ENCODE measurements at places on chromosomes 12 and 14.
A peak's percentile ranks its signal among the peaks of the same experiment; 100 is the strongest.

DNA sequence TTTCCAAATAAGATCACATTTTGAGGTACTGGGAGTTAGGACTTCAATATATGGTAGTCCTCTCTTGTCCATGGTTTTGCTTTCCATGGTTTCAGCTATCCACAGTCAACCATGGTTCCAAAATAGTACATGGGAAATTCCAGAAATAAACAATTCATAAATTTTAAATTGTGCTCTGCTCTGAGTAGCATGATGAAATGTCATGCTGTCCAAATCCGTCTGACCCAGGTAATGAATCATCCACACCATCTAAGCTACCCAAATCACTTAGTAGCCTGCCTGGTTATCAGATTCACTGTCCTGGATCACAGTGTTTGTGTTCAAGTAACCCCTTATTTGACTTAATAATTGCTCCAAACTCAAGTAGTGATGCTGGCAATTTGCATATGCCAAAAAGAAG lies 197.9 kb downstream of the TMTC3 start:
- DNase-seq = peak; percentile 54

- peak; percentile 61 for DNase-seq
Observed at GRCh38 chr14:75011356-75011994, 8.8 kb downstream of the EIF2B2 start.

DNA sequence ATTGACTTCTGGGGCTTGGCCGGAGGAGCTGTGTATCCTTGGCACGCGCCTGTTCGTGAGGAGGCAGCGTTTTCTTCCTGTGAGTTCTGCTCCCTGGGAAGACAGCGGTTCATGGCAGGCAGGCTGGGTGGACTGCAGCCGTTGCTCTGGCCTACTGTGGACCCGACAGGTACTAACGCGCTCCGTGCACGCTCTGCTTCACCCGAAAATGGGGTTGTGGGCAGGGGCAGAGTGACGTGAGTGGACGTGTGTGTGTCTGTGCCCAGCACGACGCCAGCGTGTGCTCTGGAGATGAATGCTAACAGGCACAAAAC lies 179.1 kb downstream of the KIF26A start:
- DNase-seq = no peak

GRCh38 chr14:19754172-19754571 lies 10.8 kb downstream of the OR4Q3 start:
- no peak for DNase-seq

DNA sequence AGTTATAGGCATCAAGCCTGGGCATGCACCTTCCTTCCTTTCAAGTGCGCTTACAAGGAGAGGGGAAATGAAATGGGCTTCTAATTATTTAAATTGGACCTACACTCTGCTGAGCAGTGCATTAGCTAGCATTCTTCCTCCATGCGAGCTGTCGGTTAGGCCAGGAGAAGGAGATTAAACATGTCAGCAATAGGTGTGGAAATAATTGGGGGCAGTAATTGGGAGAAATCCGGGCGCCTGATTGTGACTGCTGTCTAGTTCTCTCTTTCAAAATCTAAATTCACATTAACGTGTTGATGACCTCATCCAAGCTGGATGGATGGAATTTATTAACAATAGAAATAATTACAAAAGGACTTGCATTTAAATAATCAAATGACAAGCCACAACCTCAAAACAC lies 86.2 kb upstream of the SEL1L start:
- no peak for DNase-seq

DNA sequence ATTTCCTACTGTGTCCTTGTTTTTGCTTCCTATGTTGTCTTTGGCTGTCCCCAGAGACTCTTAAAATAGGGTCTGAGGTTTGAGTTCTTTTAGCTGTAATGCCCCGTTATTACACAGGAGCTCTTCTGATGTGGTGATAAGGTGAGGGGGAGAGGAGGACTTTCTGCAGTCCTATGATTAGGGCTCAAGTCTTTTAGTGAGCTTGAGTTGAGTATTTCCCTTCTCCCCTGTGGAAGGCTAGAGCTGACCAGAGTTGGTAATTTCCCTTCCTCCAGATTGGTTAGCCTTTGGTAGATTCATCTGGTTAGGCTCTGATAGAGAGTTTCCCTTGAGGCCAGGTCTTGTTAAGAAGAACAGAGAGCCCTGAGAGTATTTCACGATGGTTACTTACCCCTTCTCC lies 4.3 kb upstream of the HIF1A start:
- DNase-seq = no peak

GRCh38 chr12:64997858-64998257 lies 123.2 kb downstream of the WIF1 start:
- no peak for DNase-seq

GRCh38 chr12:123808167-123808566 lies 46.1 kb downstream of the DNAH10 start:
- DNase-seq = peak; percentile 25

DNA sequence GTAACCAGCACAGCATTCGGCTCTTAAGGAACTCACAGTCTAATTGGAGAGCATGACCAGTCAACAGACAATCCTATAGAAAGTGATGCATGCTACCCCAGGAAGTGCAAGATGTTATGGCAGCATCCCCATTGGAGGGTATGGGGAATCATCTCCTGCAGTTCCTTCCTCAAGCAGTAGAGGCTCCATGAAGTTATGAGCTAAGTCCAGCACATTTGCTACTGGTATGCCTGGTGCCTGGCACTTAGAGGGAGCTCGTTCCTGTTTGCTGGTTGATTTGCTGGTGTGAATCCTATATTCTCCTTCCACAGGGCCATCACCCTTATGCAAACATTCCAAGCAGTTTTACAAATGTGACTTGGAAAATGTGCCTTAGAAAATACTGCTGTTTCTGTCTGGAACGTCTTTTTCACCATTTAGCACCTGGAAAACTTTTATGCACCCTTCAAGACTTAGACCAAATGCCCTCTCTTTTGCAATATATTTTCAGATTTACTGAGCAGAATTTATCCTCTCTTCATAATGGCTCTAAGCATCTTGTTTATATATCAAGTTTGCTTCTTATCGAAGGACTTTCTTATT lies 136.1 kb upstream of the WSCD2 start:
- peak; percentile 20 for DNase-seq

DNA sequence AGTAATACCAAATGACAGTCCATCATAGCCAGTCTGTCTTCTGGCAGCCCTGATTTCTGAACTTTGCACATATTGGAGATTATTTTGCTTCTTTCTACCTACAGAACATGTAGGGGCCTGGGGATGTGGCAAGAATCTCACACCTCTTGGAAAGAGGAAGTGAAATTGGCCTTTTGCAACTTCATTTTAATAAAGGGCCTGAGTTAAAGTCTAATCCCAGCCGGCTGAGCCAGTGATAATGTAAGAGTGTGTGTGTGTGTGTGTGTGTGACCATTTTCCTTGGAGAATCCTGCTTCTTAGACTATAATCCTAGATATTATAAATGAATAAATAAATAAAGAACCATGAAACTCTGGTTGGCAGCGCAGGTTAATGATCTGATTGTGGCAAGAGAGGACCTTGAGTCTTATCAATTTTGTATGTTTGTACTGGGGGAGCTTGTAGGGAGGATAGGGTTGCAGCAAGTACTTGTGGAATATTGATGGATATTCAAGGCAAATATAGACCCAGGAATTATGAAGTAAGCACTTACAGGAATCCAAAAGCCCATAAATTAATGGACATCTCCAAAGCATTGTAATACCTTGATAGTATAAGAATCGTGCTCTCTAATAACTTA lies 233.2 kb upstream of the AMIGO2 start:
- DNase-seq = no peak

- DNase-seq = no peak
Observed at GRCh38 chr12:102888511-102888910, 28.5 kb downstream of the PAH start.

GRCh38 chr12:55707219-55707671 lies 459 bp downstream of the ITGA7 start:
- no peak for DNase-seq

DNA sequence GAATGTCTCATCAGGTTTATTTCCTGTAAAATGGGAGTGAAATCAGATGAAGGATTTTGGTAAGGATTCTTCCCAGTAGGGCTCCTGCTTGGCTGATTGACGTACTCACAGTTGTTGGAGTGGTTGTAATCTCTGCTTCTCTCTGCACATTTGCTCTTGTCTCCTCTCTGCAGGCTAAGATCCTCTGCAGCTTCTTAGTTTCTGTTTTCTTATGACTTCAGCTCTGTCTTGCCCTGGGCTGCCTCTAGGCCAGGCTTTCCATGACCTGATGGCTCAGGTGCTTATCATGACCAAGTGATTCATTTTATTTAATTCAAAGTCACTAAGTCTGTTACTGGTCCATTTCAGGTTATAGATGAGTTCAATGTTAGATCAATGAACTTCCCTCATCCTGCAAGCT lies 394.5 kb upstream of the DDHD1 start:
- no peak for DNase-seq

GRCh38 chr14:104458845-104459244 lies 120.7 kb upstream of the C14orf180 start:
- DNase-seq = no peak

GRCh38 chr12:56143217-56143616 lies 9.2 kb upstream of the MYL6B start:
- DNase-seq = no peak

DNA sequence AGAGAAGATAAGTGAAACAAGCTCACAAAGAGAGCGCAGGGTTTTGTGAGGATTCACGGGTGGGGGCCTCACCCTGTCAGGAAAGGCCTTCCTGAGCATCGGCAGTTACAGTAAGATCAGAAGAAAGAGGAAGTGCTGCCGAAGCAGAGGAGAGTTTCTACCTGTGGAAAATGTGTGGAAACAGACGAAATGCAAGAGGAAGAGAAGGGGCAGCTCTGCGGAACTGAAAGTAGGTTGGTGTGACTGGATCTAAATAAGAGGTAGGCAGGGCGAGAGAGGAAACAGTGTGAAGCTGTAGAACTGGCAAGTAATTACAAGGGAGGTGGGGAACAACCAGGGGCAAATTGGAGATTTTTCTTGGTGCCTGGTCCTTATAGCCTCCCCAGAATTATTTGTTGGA lies 2.6 kb downstream of the GPR68 start:
- DNase-seq = no peak

DNA sequence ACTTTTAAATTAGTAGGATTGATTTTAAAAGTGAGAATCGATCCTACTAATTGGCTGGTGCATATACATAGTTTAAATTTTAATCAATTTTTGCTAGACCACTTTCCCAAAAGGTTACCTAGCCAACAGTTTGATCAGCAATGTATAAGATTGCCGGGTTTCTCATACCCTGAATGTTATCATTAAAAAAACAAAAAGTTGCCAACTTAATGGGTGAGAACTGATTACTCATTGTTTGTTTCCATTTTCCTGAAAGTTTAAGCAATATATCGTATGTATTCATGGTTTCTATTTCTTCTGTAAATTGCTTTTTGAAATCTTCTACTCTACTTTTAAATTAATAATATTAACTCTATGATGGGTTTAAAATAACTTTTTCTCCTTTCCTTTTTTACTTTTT lies 4.4 kb upstream of the MYBPC1 start:
- DNase-seq = no peak

DNA sequence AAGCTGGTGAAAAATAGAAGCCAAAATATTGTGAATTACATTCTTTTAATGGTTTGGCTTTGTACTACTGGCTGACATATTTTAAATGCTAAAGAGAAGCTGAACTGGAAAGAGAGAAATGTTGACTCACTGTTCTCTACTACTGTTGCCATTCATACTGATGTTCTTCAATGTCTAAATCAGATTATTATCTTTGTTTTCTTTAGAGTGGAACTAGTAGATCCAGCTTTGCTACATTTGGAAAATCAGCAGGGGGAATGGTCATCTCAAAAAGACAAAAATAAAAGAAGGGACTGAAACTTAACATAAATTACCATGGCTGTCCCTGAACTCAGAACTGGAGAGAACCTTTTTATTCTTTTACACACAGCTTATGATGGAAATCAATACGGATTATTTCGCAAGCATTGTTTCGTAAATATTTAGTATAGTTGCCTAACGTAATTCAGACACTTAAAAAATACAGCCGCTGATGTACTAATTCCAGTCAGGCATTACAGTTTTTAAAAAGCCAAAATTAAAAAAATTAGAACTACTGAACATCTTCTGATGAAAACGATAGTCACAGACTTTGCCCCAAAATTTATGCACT lies 76.3 kb upstream of the OTX2 start:
- no peak for DNase-seq

DNA sequence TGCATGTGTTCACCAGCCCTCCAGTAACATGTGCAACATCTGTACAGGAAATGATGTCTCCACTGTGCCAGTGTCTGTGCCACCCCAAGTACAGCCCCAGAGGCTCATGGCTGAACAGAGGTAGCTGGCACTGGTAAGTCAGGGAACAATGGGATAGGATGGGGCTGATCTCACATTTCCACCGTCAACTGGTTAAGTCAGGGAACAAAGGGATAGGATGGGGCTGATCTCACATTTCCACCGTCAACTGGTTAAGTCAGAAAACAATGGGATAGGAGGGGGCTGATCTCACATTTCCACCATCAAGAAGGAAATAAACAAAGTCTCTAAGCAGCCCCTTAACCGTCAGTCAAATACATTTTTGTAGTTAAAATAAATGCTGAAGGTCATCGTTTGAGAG lies 246.6 kb downstream of the TMEM132D start:
- no peak for DNase-seq

GRCh38 chr14:22333422-22334274 lies 255.4 kb downstream of the DAD1 start:
- peak; percentile 12 for DNase-seq

DNA sequence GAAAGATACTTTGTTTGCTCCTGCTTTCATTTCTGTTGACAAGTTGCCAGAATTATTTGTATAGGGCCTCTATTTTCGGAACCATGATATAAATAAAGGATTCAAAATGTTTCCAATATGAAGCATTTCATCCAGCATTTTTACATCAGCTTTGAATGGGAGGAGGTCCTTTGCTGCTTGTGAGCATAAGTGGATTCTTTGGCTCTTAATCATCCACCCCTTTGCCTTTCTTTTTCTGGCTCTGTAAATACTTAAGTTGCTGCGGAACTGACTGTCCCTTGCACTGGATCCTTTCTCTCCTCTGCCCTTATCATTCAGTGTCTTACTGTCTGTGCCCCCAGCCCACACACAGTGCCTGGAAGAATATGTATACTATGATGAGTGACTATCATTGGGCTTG lies 357.3 kb upstream of the RGS6 start:
- DNase-seq = peak; percentile 90

DNA sequence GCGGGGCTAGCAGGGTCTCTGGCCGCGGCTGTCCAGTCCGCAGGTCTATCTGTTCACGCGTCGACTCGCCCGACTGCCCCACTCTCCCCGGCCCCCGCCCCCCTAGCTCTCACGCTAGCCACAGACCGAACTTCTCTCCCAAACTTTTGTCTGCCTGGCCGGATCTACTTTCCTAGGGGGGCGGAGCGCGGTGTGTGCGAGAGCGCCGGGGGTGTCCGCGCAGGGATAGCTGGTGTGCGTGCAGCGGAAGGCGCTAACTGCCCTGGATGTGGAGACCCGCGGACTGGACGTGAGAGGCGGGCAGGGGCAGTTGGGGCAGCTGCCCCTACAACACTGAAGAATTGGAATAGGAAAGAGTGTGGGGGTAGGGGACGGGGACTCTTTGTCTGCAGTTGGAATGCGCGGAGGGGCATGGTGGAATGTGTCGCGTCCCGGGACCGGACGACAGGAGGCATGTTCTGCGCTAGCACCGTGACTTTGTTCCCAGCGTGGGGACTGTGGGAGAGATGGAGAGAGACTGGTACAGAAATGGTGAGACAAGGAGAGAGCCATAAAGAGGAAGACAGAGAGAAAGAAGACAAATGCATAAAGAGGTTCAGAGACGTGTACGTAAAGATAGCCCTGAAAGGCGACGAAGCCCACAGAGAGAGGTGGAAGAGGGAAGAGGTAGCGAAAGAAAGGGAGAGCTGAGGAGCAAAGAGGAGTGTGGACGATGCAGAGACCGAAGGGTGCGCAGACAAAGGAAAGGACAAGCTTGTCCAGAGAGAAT lies at the start of gene AJUBA:
TSS of gene AJUBA (minus strand) at position 75 of the 769 bp plus-strand sequence. CDS start 285 bp downstream, outside the sequence.
- peak; percentile 97 for DNase-seq

GRCh38 chr14:74941676-74942097 lies 13.7 kb downstream of the PGF start:
- DNase-seq = peak; percentile 53

Measured in fibroblast of skin of abdomen (primary cell).